Naive B cell (primary cell): ENCODE measurements at places on chromosomes 1 and 21. TPM values are rescaled to one million over a fixed set of nuclear protein-coding genes. Genes with fewer than 3 reads are reported as not detected.

GRCh38 chr1:40690771-40691537 lies 550 bp upstream of the NFYC start:
- H3K27ac ChIP-seq: peak overlapping the region; percentile 99
- H3K36me3 ChIP-seq: peaks cover 6% of the 10 kb centered on the region
- H3K4me1 ChIP-seq: peaks cover 67% of the 10 kb centered on the region
- DNase-seq: peak; percentile 7

Gene NBPF6
- not detected for polyA plus RNA-seq

GRCh38 chr1:186681121-186681520 lies 898 bp upstream of the PTGS2 start:
- peaks cover 58% of the 10 kb centered on the region for H3K27me3 ChIP-seq
- no peak overlapping the region for H3K27ac ChIP-seq
- H3K36me3 ChIP-seq: no peaks in the 10 kb centered on the region
- DNase-seq: no peak
- H3K4me1 ChIP-seq: peaks cover 11% of the 10 kb centered on the region
- peak overlapping the region; percentile 63 for H3K4me3 ChIP-seq

DNA sequence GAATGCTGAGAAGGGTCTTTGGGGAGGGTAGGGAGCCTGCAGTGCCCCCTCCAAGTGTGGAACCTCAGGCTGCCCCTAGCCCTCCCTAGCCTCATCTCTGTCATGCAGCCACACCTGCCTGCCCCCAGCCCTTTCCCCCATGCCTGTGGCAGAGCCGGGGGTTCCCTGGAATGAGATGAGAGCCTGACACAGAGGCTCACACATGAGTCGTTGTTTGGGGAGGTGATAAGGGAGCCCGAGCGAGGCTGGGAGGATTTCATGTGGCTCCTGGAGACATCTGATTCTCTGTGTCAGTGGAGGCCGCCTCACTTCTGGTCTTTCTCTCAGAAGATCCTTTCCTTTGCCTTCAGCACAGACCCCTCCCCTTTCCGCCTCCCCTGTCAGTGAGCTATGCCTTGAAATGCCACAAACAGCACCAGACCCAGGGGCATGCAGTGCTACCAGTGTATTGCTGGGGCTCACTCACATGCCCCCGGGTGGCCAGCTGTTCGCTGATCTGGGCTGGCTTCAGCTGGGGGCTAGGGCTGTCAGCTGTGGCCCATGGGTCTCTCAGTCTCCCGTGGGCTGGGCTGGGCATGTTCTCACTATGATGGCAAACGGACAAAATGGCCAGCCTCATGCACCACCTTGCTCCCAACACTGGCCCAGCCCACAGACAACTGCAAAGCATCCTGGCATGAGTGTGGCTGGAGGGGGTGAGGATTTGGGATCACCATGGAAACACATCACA lies 102.6 kb downstream of the AJAP1 start:
- no peaks in the 10 kb centered on the region for H3K4me1 ChIP-seq
- peaks cover 4% of the 10 kb centered on the region for H3K27me3 ChIP-seq
- no peak overlapping the region for H3K27ac ChIP-seq
- DNase-seq: no peak

Gene WNT3A
- polyA plus RNA-seq: not detected

DNA sequence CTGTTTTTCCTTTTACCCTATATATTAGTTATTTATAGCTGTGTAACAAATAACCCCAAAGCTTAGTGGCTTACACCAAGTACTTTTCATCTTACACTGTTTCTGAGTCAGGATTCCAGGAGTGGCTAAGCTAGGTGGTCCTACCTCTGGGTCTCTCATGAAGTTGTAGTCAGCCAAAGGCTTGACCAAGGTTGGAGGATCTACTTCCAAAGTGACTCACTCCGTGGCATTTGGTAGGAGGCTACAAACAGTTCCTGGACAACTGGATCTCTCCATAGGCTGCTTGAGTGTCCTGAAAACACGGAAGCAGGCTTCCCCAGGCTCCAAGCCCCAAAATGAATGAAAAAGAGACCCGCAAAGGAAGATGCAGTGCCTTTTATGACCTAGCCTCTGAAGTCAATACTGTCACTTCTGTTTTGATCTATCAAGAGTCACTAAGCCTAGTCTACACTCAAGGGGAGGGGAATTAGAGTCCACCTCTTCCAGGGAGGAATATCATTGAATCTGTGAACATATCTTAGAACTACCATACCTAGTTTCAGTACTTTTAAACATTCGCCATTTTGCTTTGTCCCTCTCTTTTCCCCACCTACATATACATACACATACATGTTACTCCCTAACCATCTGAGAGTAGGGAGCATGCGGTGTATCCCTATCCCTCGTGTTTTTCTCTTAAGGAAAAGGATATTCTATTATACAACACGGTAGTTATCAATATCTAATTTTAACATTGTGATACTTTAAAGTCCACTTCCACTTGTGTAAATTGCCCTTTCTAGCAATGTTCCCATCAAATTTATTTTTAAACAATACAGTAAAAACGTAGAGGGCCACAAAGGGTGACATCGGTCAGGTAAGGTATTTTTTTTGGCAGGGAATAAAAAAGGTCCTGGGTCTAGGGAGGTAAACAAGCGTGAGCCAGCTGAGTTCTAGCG lies 67.2 kb downstream of the SLC35A3 start:
- H3K4me3 ChIP-seq: peak overlapping the region; percentile 96
- H3K27me3 ChIP-seq: no peaks in the 10 kb centered on the region
- DNase-seq: no peak
- peaks cover 51% of the 10 kb centered on the region for H3K4me1 ChIP-seq
- no peaks in the 10 kb centered on the region for H3K36me3 ChIP-seq
